ENCODE measurements at places on chromosomes 2 and 18. TPM values are rescaled to one million over a fixed set of nuclear protein-coding genes. Genes with fewer than 3 reads are reported as not detected.

The USP40 gene
- total RNA-seq, result 27.0 TPM

The BMP10 gene
- not detected for total RNA-seq

The GDF7 gene
- under 0.01 TPM for total RNA-seq

The SERPINB3 gene
- total RNA-seq, result not detected

The GALR1 gene
- not detected for total RNA-seq

The CD8B2 gene
- not detected for total RNA-seq

The HOXD12 gene
- total RNA-seq, result not detected

The ANKRD62 gene
- total RNA-seq, result not detected

The CRYGD gene
- total RNA-seq, result not detected

The GCC2 gene
- total RNA-seq, result 14.1 TPM

The VIT gene
- 10.0 TPM for total RNA-seq

The LRP1B gene
- under 0.01 TPM for total RNA-seq

The NPPC gene
- total RNA-seq, result 0.16 TPM

The MERTK gene
- 0.86 TPM for total RNA-seq

The CERKL gene
- total RNA-seq, result 0.09 TPM

The SPEG gene
- total RNA-seq, result 7.8 TPM

The SULT6B1 gene
- total RNA-seq, result not detected

The ONECUT2 gene
- not detected for total RNA-seq

The SP140 gene
- total RNA-seq, result 0.32 TPM

The APOB gene
- not detected for total RNA-seq

The KCNE4 gene
- 8.5 TPM for total RNA-seq

The ABCG5 gene
- total RNA-seq, result not detected

The CRACDL gene
- not detected for total RNA-seq

The ZNF385B gene
- not detected for total RNA-seq

The POTEI gene
- not detected for total RNA-seq

The UGT1A7 gene
- not detected for total RNA-seq

The ZC3H6 gene
- 4.3 TPM for total RNA-seq

The INPP4A gene
- 32.4 TPM for total RNA-seq

The BABAM2 gene
- 12.8 TPM for total RNA-seq

The MROH2A gene
- not detected for total RNA-seq

The PAIP2B gene
- 0.63 TPM for total RNA-seq

The AGAP1 gene
- total RNA-seq, result 8.1 TPM

The FAM98A gene
- 19.5 TPM for total RNA-seq

The HPCAL1 gene
- total RNA-seq, result 17.2 TPM

The IL36B gene
- total RNA-seq, result not detected

The KCMF1 gene
- 45.6 TPM for total RNA-seq

The VWC2L gene
- under 0.01 TPM for total RNA-seq

The GCFC2 gene
- 3.6 TPM for total RNA-seq

The SS18 gene
- 83.1 TPM for total RNA-seq

The PELI1 gene
- total RNA-seq, result 4.2 TPM

The ROCK2 gene
- 36.7 TPM for total RNA-seq

The HADHA gene
- 151 TPM for total RNA-seq

The MYOM1 gene
- total RNA-seq, result 1.7 TPM

The SNTG2 gene
- not detected for total RNA-seq

The TDRD15 gene
- total RNA-seq, result not detected

The PROM2 gene
- total RNA-seq, result 1.1 TPM

Data from bronchial smooth muscle cell (primary cell).